ENCODE measurements at places on chromosomes 7 and 10. TPM values are rescaled to one million over a fixed set of nuclear protein-coding genes. Genes with fewer than 3 reads are reported as not detected.
A peak's percentile ranks its signal among the peaks of the same experiment; 100 is the strongest.

Gene CYP26C1
- total RNA-seq: 0.23 TPM

DNA sequence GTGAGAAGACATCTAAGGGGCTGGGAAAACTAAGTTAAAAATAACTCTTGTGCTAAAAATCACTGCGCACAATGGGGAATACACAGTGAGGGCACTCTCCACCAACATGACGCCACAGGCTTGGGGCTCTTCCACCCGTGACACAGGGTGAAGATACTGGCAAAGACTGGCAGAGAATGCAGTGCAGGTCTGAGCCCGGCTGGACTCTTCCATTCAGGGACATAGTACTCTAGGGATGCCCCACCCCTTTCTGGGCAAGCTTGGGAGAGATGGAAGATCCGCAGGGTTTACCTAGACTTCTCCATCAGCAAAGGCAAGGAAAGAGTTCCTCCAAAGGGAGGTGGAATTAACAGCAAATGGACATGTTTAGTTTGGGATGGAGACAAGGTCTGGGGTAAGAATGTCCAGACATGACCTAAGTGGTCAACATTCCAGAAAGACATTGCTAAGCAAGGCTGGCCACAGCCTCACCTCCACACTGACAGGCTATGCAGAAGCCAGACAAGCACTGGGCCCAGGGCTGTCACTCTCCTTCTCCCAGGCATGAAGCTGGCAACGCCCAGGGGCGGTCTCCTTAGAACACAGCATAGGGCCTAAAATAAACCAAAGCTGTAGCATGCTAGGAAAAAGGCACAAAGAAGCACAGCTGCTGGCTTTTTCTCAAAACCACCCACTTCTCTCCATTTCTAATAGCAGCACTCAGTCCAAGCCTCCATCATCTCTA is 28.1 kb downstream of the XPNPEP1 start:
- DNase-seq: peak; percentile 92

GRCh38 chr7:141660259-141660658 is 41.7 kb downstream of the DENND11 start:
- no peak for DNase-seq

Gene SH2B2
- total RNA-seq: 15.6 TPM

Gene SERPINE1
- 693 TPM for total RNA-seq

DNA sequence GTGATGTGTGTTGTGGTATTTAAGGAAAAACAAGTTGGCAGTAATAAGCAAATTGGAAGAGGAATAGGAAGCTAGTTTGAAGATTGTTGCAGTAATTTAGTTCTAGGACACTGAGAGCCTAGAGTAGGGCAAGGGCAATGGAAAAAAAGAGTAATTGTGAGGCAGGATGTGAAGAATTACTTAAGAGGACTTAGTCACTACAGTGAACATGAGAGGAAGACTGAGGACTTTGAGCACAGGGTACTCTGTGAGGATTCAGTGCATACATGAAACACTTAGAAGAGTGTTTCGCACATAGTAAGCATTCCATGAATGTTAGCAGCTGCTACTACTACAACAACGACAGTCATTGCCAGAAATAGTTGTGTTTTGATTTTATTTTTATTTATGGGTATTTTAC is 30.9 kb upstream of the DKK1 start:
- DNase-seq: no peak

- no peak for DNase-seq
These were observed 151.0 kb upstream of the FRMD4A start for GRCh38 chr10:14481752-14482151.

DNA sequence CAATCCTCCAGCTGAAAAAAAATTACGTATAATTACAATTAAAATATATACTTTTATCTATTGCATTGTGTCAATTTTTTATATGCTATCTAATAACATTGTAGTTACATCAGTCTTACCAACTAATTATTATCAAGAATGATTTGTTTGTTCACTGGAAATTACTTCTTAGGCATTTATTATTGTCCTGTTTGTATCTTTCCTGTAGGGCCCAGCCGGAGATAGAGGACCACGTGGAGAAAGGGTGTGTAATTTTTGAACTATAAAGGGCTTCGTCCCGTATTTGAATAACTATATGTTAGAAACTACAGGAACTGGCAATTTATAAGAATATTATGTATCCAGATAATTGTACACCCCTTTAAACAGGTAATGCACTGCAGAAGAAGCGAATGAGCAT is 4.1 kb downstream of the COL1A2 start:
- DNase-seq: no peak

DNA sequence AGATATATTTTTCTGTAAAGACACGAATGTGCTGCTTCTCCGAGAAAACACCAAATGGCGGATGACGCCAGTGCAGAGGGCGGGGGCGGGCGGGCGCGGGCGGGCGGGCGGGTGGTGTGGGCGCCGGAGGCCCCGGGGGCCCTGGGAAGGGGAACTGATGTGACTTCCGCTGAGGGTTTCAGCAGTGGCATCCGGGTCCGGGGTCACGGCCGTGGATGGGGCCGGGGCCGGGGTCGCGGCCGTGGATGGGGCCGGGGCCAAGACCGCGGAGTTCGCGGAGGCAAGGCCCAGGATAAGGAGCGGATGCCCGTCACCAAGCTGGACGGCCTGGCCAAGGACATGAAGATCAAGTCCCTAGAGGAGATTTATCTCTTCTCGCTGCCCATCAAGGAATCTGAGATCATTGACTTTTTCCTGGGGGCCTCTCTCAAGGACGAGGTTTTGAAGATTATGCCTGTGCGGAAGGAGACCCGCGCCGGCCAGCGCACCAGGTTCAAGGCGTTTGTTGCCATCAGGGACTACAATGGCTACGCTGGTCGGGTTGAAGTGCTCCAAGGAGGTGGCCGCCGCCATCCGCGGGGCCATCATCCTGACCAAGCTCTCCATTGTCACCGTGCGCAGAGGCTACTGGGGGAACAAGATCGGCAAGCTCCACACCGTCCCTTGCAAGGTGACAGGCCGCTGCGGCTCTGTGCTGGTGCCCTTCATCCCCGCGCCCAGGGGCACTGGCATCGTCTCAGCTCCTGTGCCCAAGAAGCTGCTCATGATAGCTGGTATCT is 20.3 kb upstream of the IGF2BP3 start:
- DNase-seq: peak; percentile 68
